Astrocyte of the cerebellum (primary cell): ENCODE measurements at places on chromosomes 3 and 15.

GRCh38 chr3:186142393-186142932 is 33.6 kb upstream of the ETV5 start:
- DNase-seq, result no peak

DNA sequence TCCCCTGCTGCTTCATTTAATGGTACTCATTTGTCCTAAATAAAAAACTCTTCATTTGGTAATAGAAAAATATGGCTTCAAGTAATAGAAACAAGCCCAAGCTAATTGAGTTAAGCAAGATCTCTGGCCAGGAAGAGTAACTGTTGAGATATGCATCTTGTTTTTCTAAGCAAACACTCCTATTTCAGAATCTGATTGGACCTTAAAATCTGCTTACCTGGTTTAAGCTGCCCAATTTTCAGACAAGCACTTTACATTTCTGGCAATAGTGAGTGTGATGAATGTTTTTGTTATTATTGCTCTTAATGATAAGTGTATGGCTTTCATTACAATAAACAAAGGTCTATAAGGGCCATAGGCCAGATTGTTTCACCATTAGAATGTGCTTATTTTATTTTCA is 86.2 kb downstream of the CMSS1 start:
- no peak for DNase-seq

GRCh38 chr15:25170113-25170731 is 215.4 kb downstream of the SNRPN start:
- DNase-seq, result no peak

- no peak for DNase-seq
These were observed 392.5 kb downstream of the FOXP1 start for GRCh38 chr3:71191031-71191482.

GRCh38 chr3:23940775-23941174 is 4.3 kb upstream of the NR1D2 start:
- DNase-seq, result no peak

GRCh38 chr3:118495206-118495605 is 539.4 kb downstream of the IGSF11 start:
- no peak for DNase-seq

- no peak for DNase-seq
These were observed 177.1 kb upstream of the ARHGEF26 start for GRCh38 chr3:153944084-153944483.

GRCh38 chr3:118890206-118890605 is 144.4 kb downstream of the IGSF11 start:
- no peak for DNase-seq

DNA sequence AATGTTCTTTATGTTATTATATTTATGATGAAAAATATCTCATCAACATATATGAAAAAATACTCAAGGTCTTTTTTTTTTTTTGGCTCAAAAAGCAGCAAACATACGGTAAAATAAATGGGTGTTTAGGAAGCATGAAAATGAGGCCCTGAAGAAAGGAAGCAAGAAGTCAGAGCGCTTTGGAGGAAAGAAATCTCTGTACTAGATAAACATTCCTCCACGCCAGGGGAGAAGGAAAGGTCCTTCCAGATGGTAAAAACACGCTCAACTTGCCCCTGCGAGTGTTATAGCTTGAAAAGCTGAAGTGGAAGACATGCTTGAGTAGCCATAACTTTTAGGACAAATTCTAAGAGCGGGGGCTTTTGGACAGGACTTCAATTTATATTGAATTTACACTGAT is 52.9 kb downstream of the FEM1B start:
- DNase-seq, result peak; percentile 32

GRCh38 chr15:55526559-55527036 is 18.6 kb upstream of the DNAAF4 start:
- DNase-seq, result peak; percentile 15
